CD8-positive, alpha-beta memory T cell (primary cell): ENCODE measurements at places on chromosomes 12 and 14. TPM values are rescaled to one million over a fixed set of nuclear protein-coding genes. Genes with fewer than 3 reads are reported as not detected.

DNA sequence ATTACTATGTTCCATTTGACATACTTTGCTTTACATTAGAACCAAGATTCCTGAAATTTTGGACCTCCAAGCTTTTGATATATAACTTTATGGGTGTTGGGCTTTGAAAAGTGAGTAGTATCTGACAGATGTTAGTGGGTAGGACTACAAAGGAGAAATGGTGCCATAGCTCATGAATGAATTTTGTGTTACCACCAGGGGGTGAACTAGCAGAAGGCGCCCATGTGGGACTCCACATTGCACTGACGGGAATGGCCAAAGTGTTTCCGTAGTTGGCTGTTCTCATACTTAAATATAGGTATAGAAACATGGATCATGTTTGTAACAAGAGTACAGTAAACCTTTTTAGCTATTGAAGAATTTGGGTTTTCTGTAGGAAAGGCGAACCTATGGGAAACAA is 337.5 kb downstream of the FLRT2 start:
- no peak for DNase-seq

DNA sequence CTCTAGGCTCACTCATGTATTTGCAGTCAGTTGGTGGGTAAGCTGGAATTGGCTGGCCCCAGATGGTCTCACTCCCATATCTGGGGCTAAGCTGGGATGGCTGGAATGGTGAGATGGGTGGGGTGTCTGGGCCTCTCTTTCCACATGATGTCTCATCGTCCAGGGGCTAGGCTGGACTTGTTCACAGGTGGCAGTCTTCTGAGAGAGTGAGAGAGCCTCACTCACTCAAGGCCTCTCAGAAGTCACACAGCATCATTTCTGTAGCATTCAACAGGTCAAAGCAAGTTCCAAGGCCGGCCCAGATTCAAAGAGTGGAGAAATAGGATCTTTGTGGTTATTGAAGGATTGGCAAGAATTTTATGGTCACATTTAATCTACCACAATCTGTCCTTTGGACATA is 102.7 kb downstream of the UNC79 start:
- no peak for DNase-seq

GRCh38 chr12:20601668-20602280 is 93.4 kb upstream of the SLCO1C1 start:
- no peak for DNase-seq

Gene APOF
- not detected for total RNA-seq

Gene KCNH3
- total RNA-seq = 2.5 TPM

GRCh38 chr12:47849261-47849660 is 29.6 kb upstream of the HDAC7 start:
- DNase-seq = no peak

GRCh38 chr12:78622529-78623195 is 241.9 kb upstream of the SYT1 start:
- DNase-seq = no peak

DNA sequence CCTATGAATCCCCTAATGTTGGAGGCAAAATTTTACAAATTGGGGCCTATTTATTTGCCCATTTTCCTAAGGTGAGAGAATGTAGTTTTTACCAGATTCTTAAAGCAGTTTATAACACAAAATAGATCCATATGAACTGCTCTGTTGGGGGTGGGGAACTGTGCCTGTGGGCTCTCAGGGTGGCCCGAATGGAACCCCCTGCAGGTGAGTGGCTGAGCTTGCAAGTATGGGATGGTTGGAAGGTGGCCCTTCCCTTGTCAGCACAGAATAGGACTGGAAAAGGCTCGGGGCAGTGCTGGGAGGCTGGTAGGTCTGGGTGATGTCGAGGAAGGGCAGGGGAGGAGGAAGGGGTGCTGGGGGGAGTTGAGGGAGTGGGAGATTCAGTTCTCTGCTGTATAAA is 4.9 kb downstream of the VSX2 start:
- no peak for DNase-seq

GRCh38 chr14:95698287-95698686 is 12.1 kb downstream of the TCL1B start:
- no peak for DNase-seq

DNA sequence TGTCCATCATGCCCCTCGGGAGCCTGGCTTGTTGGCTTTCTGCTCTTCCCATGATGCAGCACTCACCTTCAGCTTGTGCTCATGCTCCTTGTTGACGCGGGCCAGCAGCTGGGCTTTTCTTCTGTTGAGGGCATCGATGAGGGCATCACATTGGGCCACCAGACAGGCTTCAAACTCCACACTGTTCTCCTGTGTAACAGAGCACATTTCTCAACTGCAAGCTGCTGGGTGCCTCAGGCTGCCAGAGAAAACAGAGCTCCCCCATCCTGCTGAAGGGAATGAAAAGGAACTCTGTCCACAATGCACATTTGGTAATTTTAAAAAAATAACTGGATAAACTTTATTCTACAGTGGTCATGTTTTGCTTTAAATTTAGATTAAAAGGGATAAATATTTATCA is 72.1 kb downstream of the TRIM9 start:
- DNase-seq = no peak

DNA sequence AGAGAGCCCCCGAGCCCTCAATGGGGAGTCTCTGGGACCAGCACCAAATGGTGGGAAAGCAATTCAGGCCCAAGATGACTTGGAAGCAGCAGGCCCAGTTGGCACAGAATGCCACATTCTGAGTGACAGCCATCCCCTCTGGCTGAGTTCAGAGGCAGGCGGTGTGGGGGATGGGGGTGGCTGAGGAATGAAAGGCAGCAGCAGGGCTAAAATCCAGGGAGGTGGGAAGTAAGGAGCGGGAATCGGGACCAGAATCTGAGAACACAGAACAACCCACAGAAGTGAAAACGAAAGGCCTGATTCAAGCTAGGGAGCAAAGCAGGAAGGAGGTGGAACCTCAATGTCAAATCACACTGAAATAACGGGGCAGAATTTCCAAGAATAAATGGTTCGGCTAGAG is 171.2 kb downstream of the CALM1 start:
- DNase-seq = no peak

DNA sequence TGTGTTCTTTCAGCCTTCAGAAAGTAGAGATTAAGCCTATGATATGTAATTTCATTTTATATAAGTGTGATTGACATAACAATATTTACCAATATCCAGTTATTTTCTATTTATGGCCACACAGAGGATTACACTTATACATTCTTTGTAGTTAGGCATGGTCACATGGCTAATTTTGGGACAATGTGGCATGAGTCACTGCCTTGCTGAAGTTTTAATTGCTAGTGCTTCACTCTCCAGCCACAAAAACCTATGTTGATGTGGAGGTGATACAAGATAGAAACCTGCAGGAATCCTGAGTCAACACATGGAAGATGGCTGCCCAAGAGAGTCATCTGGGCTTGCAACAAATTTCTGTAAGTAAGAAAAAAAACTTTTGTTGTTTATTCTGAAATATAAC is 17.0 kb downstream of the CLEC14A start:
- no peak for DNase-seq

Gene SIX4
- total RNA-seq = 0.09 TPM

Gene NRXN3
- total RNA-seq = not detected

Gene TEAD4
- total RNA-seq = 2.1 TPM

Gene HCAR1
- total RNA-seq = 0.16 TPM

Gene CAPRIN2
- total RNA-seq = 11.5 TPM

DNA sequence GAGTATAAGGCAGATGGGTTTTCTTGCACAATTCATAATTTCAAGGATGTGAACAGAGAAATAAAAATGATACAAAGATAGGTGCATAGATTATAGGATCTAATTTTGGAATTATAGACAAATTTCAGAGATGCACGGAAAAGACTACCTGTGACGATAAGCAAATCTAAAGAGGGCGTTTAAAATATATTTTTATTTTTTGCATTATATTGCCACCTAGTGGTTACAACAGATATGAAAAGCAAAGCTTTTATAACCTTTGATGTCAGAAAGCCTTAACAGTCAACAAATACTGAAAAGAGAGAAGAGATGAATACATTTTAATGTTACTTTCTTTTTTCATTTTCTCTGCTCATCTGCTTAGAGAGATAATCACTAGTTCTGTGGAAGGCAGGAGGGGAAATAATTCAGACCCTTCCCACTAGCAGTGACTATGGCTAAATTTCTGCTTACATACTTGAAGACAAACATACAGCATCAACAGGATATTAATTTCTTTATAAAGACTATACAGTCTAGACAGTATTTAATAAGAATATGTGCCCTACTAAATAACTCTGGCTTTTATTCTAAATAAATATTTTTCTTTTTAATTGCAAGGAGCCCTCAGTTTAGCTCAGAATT is 46.3 kb downstream of the NTS start:
- no peak for DNase-seq

DNA sequence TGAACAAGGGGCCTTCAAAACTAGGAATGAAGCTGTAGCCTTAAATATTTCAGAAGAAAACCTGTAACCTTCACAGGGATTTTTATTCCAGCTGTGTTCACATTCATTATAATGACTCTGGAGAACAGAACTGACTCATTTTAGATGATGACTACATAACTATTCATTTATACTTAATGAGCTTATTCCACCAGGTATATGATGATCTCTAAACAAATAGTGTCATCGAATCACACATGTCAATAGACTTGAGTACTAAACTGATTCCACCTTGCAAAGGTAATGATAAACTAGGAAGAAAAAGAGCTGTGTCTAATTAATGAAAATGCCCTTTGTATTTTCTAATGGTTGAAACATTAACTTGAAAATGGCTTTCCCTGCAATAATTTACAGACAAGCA is 433.2 kb downstream of the PDZRN4 start:
- DNase-seq = no peak

Gene WDHD1
- total RNA-seq = 56.3 TPM

Gene CDK17
- 34.6 TPM for total RNA-seq

DNA sequence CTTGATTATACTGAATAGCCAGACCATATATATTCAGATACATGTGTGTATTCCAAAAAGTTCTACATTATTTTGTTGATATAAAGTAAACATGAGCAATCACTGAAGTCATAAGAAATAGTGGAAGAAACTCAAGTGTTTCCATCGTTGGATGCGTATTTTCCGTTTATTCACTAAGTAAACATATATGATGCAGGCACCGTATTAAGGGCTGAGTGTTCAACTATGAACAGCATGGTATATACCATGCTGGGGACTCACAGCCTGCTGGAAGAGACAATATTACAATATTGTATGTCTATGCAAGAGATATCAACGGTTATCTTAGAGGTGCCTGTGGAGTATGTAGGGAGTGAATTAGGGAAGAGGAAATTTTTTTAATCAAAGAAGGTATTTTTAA is 1.2 kb downstream of the PYROXD1 start:
- DNase-seq = no peak

Gene MYF5
- not detected for total RNA-seq

DNA sequence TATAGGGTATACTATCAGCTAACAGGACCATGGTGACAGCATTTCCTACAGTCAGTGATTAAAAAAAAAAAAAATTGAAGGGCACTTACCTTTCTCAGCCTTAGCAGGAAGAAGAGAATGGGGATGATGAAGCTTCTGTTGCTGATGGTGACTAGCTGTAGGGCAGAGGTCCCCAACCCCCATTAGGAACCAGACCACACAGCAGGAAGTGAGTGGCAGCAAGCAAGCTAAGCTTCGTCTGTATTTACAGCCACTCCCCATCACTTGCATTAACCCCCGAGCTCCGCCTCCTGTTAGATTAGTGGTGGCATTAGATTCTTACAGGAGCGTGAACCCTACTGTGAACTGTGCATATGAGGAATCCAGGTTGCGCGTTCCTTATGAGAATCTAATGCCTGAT is 91.3 kb upstream of the USP44 start:
- DNase-seq = no peak

Gene HOXC5
- total RNA-seq = not detected

DNA sequence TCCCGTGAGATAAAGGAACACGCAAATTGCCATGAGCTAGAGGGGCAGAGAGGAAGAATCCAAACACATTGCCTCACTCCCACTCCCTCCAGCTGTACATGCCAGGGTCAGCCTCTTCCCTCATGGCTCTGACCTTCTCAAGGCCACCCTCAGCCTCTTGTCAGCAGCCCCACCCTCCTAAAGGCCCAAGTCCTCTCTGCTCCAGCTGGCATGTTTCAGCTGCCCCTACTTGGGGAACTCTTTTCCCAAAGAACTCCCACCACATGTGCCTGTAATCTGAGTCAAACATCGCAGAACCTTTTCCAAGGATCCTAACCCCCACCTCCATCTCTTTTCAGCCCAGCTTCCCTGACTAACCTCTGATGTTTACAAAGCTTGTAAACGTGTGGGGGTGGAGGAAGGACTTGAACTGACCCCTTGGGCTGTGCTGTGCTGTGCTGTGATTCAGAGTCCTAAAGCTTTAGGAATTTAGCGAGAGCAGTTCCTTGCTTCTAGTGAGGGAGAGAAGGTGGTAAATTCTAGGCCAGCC is 7.3 kb upstream of the CACNB3 start:
- no peak for DNase-seq

Gene GALNT9
- not detected for total RNA-seq

GRCh38 chr12:80802652-80803400 is 86.1 kb downstream of the MYF5 start:
- DNase-seq = no peak

DNA sequence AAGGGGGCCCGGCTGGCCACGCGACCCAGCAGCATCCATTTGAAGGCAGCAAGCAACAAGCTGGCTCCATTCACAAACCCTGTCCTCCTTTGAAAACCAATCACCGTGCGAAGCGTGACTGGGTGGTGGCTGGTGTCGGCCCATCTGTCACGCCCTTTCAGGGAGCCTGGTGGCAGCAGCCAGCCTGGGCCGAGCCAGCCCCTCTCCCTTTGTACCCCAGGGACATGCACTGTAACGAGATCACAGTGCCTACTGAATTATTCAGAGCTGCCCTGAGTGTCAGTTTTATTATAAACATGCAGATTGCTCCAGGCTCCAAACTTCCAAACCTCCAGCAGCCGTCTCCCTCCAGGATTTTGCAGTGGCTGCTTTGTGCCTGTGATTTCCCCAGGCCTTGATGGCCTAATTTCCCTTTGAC is 22.3 kb upstream of the CTDSP2 start:
- no peak for DNase-seq

Gene CLEC1A
- total RNA-seq = not detected
